ENCODE measurements at places on chromosomes 12 and 14.

DNA sequence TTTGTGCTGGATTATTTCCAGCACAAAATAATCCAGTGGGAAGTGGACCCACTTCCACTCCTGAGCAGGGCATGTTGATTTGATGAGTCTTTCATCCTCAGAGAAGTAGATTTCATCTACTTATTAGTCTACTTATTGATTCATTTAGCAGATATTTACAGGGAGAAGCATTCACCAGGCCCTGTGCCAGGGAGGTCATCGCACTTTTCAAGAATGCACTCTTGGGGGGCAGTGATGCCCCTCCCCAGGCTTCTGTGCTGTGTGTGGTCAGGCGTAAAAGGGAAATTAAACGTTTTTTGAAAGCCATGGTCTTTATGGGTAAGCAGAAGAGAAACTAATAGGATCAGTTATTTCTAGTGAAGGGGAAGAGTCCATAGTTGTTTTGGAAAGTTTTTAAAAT is 610.7 kb upstream of the TMEM132C start:
- no peaks in the 10 kb centered on the region for H3K4me1 ChIP-seq
- no peak overlapping the region for H3K27ac ChIP-seq
- no peak for DNase-seq
- no peak overlapping the region for H3K4me3 ChIP-seq

DNA sequence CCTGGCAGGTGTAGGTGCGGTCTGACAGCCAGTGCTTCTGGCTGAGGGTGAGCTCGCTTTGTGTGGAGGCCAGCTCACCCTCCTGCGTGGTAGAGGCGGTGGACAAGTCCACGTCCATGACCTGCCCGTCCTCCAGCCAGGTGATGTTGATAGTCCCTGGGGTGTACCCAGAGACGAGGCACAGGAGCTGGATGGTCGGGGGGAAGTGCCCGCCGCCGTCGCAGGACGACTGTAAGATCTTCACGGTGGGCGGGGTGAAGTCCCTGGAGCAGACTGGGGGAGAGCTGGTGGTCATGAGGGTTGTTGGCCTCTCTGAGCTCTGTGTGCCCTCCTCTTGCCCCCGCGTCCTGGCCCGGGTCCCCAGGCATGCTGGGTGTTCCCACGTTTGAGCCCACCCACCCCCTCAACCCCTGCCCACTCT is 74.6 kb downstream of the TMEM121 start:
- H3K4me3 ChIP-seq: no peak overlapping the region
- no peaks in the 10 kb centered on the region for H3K4me1 ChIP-seq
- H3K27me3 ChIP-seq: no peaks in the 10 kb centered on the region
- no peaks in the 10 kb centered on the region for H3K36me3 ChIP-seq

DNA sequence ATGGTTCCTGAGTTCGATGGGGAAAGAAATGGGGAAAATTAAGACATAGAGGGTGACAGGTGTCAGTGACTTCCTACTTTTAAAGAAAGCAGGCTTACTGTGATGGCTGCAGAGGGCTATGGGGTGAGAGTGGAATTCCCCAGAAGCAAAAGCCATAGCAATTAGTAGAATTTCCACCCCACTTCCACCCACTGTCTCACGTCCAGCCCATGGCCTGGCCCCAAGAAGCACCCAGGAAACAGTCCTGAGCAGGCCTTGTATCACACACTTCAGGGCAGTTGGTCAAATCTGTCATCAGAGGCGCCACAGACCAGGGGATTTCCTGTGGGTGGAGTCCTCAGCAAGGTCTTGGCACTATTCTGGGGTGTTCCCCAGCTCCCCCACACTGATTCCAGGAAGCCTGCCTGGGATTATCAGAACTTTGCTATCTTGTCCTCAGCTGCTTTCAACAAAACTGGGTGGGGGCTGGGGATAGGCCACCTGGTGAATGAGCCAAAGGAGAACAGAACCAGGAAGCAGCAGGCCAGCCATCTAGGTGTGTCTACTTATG is 120.1 kb upstream of the CCND2 start:
- DNase-seq: no peak
- peaks cover 7% of the 10 kb centered on the region for H3K4me1 ChIP-seq
- no peak overlapping the region for H3K27ac ChIP-seq
- no peak overlapping the region for H3K4me3 ChIP-seq

DNA sequence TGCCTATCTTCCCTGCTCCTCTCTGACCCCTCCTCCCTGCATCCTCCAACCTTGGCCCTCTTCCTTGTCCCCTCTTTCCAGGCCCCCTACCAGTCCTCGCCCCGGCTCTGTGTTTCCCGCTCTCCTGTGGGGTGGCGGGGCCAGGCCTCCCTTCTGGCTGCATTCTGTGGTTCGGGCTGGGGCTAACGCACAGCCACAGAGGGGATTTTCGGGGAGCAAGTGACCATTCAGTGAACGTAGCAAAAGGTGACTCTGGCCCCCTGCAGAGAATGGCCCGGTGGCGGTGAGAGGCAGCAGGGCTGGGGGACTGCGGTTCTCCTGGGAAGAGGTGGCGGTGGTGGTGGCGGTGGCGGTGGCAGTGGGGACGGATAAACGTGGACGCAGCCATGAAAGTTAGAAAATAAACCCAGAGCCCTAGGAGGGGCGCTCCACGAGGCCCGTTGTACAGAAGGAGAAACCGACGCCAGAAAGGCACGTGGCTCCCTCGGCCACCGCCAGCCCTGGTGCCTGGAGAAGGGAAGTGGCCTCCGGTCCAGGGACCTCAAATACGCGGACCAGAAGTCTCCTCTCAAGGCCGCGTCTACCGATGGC is 269.6 kb downstream of the ADGRD1 start:
- DNase-seq: no peak
- no peak overlapping the region for H3K4me3 ChIP-seq
- no peaks in the 10 kb centered on the region for H3K27me3 ChIP-seq
- H3K36me3 ChIP-seq: no peaks in the 10 kb centered on the region
- peaks cover 6% of the 10 kb centered on the region for H3K4me1 ChIP-seq

- no peak for DNase-seq
- H3K4me3 ChIP-seq: no peak overlapping the region
- H3K36me3 ChIP-seq: no peaks in the 10 kb centered on the region
- no peak overlapping the region for H3K27ac ChIP-seq
- H3K4me1 ChIP-seq: no peaks in the 10 kb centered on the region
These were observed 82.7 kb downstream of the BEGAIN start for GRCh38 chr14:100504372-100505078.

GRCh38 chr12:92010368-92010767 is 135.3 kb downstream of the BTG1 start:
- no peak for DNase-seq
- no peak overlapping the region for H3K27ac ChIP-seq
- no peaks in the 10 kb centered on the region for H3K27me3 ChIP-seq
- H3K36me3 ChIP-seq: no peaks in the 10 kb centered on the region
- H3K4me1 ChIP-seq: no peaks in the 10 kb centered on the region

- H3K36me3 ChIP-seq: no peaks in the 10 kb centered on the region
- no peak for DNase-seq
- no peak overlapping the region for H3K4me3 ChIP-seq
These were observed 253.0 kb downstream of the KTN1 start for GRCh38 chr14:55832974-55833373.

GRCh38 chr12:91982946-91983345 is 162.7 kb downstream of the BTG1 start:
- peaks cover 9% of the 10 kb centered on the region for H3K4me1 ChIP-seq
- H3K36me3 ChIP-seq: no peaks in the 10 kb centered on the region
- no peaks in the 10 kb centered on the region for H3K27me3 ChIP-seq
- H3K27ac ChIP-seq: no peak overlapping the region
- H3K4me3 ChIP-seq: no peak overlapping the region
- no peak for DNase-seq

- peak overlapping the region; percentile 27 for H3K27ac ChIP-seq
- H3K36me3 ChIP-seq: no peaks in the 10 kb centered on the region
- H3K27me3 ChIP-seq: no peaks in the 10 kb centered on the region
- no peak overlapping the region for H3K4me3 ChIP-seq
- peaks cover 28% of the 10 kb centered on the region for H3K4me1 ChIP-seq
- DNase-seq: no peak
These were observed 186.1 kb upstream of the EEA1 start for GRCh38 chr12:93115198-93115601.

DNA sequence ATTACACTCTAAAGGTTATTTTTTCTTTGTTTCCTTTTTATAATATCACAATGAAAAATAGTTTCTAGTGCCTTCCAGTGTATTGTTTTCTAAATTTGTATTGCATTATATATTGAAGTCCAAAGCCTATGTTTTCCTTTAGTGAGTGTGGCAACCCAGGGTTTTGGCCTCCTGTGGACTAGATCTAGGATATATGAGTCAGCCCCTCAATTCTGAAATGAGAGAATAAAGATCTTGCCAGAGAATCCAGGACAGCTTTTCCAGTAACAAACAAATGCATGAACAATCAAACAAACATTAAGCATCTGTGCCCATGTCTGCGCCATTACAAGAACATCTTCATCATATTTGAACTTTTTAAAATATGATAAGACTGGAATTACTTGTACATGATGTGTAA is 70.7 kb upstream of the SSTR1 start:
- H3K36me3 ChIP-seq: no peaks in the 10 kb centered on the region
- H3K4me1 ChIP-seq: no peaks in the 10 kb centered on the region
- no peak overlapping the region for H3K27ac ChIP-seq
- no peaks in the 10 kb centered on the region for H3K27me3 ChIP-seq

DNA sequence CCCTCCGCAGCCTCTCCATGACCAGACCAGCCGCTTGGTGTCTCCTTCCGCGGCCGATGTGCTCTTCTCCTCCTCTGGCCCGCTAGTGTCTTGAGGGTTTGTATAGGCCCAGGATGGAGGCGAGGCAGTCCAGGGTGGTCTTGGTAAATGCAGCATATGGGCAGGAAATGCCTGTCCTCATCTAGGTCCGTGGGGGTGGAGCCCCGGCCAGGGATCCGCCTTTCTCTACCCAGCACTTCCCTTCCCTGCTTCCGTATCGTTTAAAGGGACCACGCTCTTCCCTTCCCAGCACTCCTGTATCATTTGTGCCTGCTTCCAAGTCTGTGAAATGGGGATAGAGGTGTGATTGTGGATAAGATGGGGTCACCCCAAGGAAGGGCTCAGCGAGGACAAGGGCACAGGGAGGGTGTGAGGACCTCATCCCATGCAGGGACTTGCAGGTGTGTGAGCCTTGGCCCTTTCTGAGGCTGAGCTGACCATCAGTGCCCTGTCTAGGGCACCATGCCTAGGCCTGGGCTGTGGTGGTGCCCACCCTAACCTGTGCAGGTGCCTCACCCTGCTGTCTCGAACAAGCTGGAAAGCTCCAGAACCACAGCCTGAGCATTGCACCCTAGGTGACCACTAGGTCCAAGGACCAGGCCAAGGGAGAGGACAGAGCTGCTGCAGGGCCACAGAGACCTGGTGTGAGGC is 326.8 kb upstream of the RTL1 start:
- H3K27me3 ChIP-seq: no peaks in the 10 kb centered on the region
- no peaks in the 10 kb centered on the region for H3K4me1 ChIP-seq
- H3K27ac ChIP-seq: no peak overlapping the region
- no peak overlapping the region for H3K4me3 ChIP-seq
- H3K36me3 ChIP-seq: no peaks in the 10 kb centered on the region
- peak; percentile 21 for DNase-seq

GRCh38 chr14:34826661-34827060 is 48.5 kb downstream of the BAZ1A start:
- H3K4me1 ChIP-seq: no peaks in the 10 kb centered on the region
- H3K27me3 ChIP-seq: no peaks in the 10 kb centered on the region
- H3K36me3 ChIP-seq: no peaks in the 10 kb centered on the region
- no peak for DNase-seq

GRCh38 chr12:103392722-103393121 is 103.0 kb downstream of the C12orf42 start:
- H3K4me3 ChIP-seq: no peak overlapping the region
- no peaks in the 10 kb centered on the region for H3K4me1 ChIP-seq
- no peaks in the 10 kb centered on the region for H3K36me3 ChIP-seq
- no peak overlapping the region for H3K27ac ChIP-seq
- no peaks in the 10 kb centered on the region for H3K27me3 ChIP-seq

DNA sequence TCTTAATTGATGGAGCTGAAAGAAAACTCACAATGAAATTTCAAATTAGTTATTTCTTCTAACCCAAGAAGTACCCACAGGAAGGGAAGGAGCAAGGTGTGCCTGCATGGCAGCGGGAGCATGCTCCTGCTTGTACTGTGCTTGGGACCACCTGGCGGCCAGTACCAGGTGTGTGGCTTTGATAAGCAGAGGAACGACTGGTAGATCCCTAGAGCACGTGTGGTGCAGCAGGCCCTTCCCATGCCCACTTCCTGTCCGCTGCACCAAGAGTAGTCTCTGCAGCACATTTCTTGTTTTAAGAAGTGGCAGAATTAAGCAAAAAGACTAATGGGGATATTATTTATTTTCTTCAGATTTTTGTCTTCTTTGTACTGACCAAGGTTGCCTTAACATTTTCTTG is 122.3 kb upstream of the ATF1 start:
- H3K27ac ChIP-seq: peak overlapping the region; percentile 24
- H3K36me3 ChIP-seq: peaks cover 7% of the 10 kb centered on the region

GRCh38 chr14:57480051-57480450 is 13.6 kb downstream of the CCDC198 start:
- H3K36me3 ChIP-seq: no peaks in the 10 kb centered on the region
- DNase-seq: no peak
- no peaks in the 10 kb centered on the region for H3K4me1 ChIP-seq

GRCh38 chr12:109554761-109555160 is 18.5 kb downstream of the MMAB start:
- no peak overlapping the region for H3K4me3 ChIP-seq
- H3K4me1 ChIP-seq: no peaks in the 10 kb centered on the region
- DNase-seq: no peak
- H3K36me3 ChIP-seq: no peaks in the 10 kb centered on the region
- no peak overlapping the region for H3K27ac ChIP-seq

- no peaks in the 10 kb centered on the region for H3K4me1 ChIP-seq
- H3K36me3 ChIP-seq: no peaks in the 10 kb centered on the region
- no peak overlapping the region for H3K27ac ChIP-seq
- H3K4me3 ChIP-seq: no peak overlapping the region
These were observed 4.8 kb upstream of the LGMN start for GRCh38 chr14:92753250-92753649.

- H3K4me3 ChIP-seq: no peak overlapping the region
- no peak for DNase-seq
- H3K27ac ChIP-seq: no peak overlapping the region
- H3K36me3 ChIP-seq: no peaks in the 10 kb centered on the region
These were observed 14.2 kb upstream of the SLC24A4 start for GRCh38 chr14:92308716-92309115.
